Left kidney (tissue), 8 donors: ENCODE measurements at places on chromosomes 6 and 20.
A peak's percentile ranks its signal among the peaks of the same experiment; 100 is the strongest.

DNA sequence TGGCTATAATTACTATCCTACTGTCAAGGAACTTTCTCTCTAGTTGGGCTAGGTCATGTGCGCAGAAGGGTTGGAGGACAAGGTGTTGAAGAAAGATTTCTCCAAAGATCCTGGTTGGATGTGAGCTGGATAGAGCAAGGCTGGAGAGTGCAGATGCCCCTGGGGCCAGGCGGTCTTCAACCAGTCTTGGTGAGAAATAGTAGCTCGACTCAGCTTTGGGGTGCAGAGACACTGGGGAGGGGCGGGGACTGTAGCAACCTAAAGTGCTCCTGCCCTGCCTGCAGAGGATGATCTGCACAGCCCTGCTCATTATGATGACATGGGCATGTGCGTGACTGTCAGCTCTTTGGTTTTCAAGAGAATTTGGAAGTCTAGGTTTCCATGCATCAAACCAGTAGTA, 35.9 kb downstream of the PHACTR3 start:
- no peak for DNase-seq

DNA sequence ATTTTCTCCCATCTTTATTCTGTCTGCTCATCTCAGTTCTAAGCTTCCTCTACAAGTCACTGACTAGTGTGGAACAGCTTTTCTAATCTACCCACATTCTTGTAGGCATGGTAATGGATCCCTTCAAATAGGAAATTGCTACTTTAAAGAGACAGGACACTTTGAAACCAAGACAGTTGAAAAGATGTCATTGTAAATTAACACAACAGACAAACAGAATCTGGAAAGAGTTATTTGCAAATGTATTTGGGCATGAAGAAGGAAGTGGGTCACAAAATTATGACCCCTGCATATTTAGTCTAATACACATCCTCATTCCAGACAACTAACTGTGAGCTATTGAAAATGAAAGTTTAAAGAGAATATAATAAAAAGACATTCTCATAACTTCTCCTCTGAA, 298.2 kb upstream of the MARCKS start:
- no peak for DNase-seq

DNA sequence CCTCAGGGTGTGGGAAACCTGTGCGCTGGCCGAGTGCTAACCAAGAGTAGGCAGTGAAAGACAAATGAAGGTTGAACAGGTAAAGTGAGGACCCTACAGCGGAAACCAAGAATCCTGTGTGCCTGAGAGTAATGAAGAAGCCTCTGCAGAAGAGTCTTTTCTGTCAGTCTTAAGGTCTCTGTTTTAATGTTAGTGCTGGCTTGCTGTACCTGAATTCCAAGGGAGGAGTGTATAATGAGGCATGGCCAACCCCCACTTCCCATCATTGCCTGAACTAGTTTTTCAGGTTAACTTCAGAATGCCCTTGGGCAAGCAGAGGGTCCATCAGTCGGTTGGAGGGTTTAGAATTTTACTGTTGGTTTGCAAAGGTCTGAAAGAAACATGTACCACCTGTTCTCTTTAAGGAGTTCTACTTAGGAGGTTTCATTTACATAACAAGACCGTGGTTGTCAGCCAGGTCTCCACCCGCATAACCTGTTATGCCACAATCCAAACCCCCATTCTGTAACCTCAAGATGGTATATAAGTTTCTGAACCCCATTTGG, 589 bp upstream of the PDCD2 start:
- DNase-seq, result peak; percentile 27

GRCh38 chr6:34616227-34616585, 60.1 kb upstream of the SPDEF start:
- no peak for DNase-seq

DNA sequence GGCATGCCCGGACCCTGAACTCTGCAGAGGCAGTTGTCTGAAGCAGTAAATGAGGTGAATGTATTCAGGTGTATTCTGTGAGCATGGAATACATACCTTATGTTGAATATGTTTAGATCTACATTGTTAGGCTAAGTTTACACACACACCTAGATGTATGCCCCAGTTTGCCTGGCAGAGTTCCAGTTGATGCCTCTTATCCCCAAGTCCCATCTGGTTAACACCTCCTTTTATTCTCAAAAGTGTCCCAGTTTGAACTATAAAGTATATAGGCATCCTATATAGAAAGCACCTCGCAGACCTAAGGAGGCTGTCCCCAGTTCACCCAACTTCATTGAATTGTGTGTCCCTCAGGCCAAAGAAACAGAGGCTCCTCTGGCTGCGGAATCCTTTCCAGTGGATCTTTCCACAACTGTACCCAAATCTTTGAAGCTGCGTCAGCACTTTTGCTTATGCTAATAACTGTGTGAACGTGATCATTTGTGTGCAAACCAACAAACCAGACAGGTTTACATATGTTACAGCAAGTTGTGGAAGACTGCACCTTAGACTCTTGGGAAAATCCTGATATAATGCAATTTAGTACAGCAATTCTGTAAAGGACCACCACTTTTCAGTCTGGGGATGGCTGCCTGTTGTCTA, 4.8 kb upstream of the DHX35 start:
- DNase-seq, result no peak

- no peak for DNase-seq
Measured at GRCh38 chr6:157774153-157775135, 48.6 kb upstream of the SNX9 start.

GRCh38 chr20:36408219-36408618, 102.1 kb downstream of the DLGAP4 start:
- DNase-seq, result no peak

- no peak for DNase-seq
Measured at GRCh38 chr6:49892280-49892679, 25.9 kb upstream of the CRISP1 start.

GRCh38 chr20:44694159-44694558, 21.0 kb upstream of the CCN5 start:
- DNase-seq, result no peak

GRCh38 chr6:31497531-31498476, at the start of gene MICB:
MICB (plus strand) TSS chr6:31498145; CDS start chr6:31498194, 49 bp downstream.
- peak; percentile 64 for DNase-seq

GRCh38 chr6:19478992-19479391, 358.2 kb upstream of the ID4 start:
- DNase-seq, result no peak

DNA sequence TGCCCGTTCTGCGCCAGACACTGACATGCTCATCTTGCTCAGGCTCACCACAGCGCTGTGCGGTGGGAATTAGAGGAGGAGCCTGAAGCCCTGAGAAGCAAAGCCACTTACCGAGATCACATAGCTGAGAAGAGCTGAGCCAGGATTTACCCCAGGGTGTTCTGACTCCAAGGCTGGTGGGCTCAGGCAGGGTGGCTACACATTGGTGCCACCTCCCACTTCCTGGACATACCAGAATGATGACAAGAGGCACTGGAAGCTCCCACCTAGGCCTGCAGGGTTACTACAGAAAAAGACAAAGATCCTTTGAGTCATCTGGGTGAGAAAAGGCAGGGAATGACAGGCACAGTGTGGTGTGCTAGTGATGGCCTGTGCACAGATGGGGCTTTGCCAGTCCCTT, 24.4 kb upstream of the FKBP1A start:
- DNase-seq, result no peak

DNA sequence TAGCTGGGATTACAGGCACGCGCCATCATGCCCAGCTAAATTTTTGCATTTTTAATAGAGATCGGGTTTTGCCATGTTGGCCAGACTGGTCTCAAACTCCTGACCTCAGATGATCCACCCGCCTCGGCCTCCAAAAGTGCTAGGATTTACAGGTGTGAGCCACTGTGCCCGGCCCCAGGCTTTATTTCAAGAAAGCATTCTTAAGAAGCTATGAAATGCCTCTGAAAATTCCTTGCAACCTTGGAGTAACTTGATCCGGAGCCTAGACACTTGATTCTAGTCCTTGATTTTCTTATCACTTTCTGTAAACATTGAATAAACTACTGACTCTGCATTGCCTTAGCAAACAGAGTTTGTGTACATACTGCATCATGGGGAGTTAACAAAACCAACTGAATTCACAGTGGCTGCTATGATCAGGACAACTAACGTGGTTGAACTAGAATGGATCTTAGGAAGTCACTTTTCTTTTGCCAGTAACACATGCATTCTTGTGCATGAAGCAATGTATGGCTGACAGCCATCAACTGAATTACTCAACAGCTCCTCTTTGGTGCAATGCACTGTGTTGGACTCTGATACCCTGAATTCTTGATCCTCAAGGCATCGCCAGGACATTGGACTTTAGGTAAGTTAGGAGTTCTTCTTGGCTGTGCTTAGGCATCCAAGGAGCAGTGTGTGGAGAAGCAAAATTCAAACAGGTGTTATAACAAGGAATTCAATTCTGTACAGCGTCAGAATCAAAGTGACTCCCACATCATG, 102.8 kb upstream of the TMEM170B start:
- DNase-seq, result no peak

GRCh38 chr6:112163295-112164257, 76.2 kb downstream of the FAM229B start:
- peak; percentile 39 for DNase-seq

DNA sequence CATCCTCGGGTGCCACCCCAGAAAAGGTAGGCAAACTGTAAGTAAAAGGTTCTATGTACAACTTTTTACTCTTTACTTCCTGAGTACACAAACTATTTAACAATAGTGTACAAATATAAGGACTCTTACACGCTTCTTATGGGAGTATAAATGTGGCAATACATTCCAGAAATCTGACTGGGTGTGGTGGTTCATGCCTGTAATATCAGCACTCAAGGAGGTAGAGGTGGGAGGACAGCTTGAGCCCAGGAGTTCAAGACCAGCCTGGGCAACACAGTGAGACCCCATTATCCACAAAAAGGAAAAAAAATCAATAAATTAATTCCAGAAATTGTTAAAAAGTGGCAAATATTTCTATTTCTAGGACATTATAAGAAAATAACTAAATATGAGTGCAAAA, 48.9 kb downstream of the PIGU start:
- no peak for DNase-seq

DNA sequence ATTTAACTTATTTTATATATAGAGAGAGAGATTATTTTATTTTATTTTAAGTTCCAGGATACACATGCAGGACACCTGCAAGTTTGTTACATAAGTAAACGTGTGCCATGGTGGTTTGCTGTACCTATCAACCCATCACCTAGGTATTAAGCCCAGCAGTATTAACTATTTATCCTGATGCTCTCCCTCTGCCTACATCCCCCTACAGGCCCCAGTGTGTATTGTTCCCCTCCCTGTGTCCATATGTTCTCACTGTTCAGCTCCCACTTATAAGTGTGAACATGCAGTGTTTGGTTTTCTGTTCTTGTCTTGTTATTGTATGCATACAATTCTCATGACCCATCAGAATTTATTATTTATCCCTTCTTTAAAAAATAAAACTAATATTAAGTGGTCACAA, 34.6 kb downstream of the FKBP1C start:
- DNase-seq, result no peak

DNA sequence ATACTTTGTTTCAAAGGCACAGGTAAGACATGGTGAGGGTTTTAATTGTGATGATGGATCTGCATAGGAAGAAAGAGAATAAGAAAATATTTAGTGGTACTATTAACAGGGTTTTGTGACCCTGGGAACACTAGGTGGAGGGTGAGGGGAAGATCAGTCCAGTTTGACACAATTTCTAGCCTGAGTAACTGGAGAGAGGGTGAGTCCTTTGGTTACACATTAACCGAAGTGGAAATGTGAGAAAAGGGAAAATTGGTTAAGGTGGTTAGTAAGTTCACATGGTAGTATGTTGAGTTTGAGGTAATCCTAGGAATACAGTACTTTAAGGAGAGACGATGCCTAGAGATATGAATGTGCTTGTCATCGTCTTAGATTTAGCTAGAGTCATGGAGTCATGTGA, 54.8 kb upstream of the POU3F2 start:
- peak; percentile 12 for DNase-seq

DNA sequence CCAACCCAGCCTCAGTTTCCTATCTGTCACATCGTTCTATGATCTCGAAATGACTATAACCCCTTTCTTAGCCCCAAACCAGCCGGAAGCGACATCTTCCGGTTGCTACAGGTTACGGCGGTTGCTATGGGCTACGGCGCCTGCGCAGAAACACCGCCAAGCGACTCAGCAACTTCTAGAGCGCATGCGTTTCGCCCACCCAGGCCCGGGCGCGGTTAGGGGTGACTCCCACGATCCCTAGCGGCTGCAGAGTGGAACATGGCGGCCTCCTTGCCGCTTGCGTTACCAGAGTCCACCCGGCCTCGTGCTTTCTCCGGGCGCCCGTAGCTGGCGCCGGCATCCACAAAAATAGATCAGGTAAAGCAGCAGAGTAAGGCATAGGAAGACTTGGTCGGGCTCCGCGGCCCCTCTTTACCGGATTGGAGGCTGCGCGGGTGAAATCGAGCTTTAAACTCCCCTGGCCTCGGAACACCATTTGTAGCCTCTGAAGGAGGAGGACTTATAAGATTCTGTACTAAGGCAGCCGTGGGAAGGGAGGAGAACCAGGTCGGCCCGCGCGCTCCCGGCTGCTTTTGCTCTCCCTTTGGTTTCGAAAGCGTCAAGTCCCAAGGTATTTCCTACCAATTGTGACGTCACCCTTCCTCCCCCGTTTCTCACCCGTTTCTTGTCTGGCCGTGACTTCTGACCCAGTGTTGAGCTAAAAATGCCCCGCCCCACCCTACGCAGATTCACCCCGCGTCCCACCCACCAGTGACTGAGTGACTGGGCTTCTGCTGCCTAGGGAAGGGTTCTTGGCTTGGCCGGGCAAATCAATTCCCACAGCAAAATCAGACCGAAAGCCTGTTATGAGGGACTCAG, 3.5 kb downstream of the SDCBP2 start:
- peak; percentile 96 for DNase-seq

DNA sequence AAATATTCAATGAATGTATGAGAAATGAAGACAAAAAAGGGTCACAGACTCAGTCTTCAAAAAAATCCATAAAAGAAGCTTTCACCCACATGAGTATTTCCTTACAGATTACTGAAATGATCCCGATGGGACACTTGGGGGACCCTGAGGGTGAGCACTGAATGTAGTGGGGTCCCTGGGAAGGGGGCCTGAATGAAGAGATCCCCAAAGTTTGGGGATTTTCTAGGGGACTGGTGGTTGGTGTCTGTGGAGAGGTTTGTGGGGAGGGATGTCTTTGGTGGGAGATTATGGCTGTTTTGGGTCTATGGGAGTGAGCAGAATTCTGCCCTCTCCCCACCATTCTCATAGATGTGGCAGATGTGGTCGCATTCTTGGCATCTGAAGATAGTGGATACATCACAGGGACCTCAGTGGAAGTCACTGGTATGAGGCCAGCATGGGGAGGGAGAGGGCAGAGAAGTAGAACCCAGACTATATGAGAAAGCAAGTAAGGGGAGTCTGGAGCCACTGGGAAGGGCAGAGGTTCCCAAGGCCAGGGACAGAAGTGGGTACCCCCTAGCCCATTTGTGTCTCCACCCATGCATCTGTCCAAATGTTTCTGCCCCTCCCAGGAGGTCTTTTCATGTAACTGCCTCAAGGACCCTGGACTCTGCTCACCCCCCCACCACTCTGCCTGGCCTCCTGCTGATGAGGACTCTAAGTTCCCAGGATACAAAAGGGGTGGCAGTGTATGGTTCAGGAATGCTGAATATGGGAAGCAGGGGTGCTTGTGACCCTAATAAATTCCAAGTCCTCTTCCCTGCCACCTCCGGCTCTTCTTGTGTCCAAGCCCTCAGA, 1.8 kb downstream of the HSD17B8 start:
- no peak for DNase-seq
